ENCODE measurements at places on chromosomes 3 and 15.

DNA sequence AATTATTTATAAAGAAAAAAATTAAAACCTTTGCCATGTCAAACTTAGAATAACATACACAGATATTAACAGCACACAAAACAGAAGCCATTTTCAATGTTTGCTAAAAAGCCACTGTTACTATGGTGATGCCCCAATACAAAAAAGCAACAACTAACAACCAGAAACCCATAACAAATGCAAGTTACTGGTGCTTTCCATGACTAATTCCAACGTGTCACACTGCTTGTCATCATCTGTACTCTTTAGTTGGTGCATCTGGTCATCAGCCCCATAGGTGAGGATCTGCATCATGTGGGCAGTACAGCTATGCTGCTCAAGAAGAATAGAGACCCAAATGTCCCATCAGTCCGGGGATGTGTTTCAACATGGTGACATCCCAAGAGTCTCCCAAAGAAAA lies 52.8 kb downstream of the ATP8B4 start:
- no peak for DNase-seq

- DNase-seq: no peak
Observed at GRCh38 chr15:73560501-73561117, 72.6 kb downstream of the NPTN start.

GRCh38 chr3:153484842-153485241 lies 322.8 kb downstream of the RAP2B start:
- DNase-seq: no peak

DNA sequence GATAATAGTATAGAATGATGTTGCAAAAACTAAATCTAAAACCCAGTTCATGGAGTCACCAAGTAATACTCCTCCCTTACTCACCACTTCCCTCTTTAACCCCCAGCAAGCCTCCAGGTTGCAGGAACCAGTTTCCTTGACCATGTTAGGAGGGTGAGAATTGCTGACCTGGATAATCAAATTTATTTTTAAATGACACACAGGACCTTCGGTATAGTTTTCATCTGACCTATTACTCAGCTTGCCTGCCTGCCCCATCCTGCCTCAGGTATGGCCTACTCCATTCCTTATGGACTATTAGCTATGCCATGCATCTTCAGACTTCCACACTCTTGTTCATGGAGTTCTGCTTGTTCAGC lies 883 bp downstream of the RTP4 start:
- no peak for DNase-seq

DNA sequence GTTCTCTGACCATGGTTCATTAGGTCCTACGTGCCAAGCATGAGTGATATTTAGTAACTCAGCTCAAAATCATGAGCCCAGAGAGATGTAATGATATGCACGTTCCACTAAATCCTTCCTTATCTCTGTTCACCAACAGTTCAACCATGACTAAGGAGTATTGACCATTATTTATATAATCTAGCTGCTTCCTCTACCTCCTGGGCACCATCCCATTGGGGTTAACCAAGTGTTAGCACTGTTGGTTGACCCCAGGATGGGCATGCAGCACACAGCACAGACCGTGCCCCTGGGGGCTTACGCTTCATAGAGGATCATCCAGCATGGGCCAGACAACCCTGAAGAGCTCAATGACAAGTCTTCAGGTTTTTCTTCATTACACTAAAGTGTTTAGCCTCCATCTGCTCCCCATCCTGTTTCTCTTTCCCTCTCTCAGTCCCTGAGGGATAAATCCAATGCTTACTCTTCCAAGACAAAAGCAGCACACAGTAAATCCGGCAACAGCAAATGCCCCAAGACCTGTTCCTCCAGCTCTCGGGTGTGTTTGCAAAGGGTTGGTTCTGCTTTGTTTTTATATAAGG lies 10.4 kb downstream of the FAM174B start:
- DNase-seq: no peak

DNA sequence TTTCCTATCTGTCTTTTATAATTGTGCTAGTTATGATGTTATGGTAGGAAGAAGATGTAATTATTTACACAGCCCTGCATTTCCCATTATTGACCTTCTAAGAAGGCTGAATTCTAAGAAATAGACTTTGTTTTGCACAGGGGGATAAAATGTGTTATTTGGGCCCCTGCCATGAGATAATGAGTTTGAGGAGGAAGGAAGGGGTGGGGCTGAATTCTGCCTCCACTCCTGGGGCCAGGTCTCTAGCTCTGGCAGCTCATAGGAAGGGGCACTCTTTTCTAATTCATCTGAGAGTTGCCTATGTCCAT lies 69.2 kb upstream of the GOLGA8B start:
- DNase-seq: no peak

DNA sequence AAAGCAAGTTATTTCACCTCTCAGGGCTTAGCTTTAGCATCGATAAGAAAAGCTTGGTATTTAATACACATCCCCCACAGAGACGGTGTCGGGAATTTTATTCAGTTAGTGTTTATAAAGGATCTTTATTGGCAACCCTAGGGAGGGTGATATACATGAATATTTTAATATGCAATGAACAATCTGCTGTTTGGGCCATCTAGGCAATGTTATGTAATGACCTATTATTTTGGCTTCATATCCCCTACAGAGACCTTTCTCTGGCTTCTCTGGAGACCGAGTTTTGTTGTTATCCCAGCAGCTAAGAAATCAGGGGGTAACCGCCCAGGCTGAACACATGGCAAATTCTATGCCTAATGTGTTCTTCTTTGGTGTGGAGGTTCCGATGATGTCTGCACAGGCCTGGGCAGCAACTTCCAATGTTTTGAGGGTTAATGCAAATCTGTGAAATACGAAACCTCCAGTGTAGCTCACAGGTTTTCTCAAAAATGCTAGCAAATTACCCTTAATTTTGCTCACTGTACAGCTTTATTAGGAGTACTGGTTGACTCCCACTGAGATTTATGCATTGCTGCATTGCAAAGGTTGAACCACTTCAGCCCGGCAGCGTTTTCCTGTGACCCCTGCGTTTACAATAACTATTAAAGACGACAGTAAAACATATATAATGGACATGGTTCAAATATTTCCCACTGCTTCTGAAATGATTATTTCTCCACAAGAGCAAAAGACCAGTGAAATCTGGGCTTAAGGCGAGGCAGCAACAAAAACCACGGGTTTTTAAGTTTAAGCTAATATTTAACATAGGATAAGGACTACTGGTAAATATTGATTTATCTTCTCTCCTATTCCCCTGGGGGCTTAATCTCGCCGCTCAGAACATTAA lies 298.3 kb upstream of the NR2E3 start:
- no peak for DNase-seq

DNA sequence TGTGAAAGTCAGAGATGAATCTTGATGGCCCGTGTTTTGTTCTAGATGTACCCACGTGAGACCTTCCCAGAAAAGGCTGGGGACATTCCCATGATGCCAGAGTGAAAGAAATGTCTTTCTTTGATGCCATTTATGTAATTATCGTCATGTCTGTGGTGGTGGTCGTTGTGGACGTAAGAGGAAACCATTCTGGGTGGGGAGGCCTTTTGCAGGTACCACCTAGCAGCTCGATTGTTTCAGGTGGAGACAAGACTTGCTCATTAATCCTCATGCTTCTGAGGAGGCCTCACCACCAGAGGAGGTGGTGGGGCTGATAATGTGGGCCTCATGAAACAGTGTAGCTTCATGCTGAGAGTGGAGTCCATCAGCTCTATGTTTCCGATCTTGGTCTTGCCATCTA lies 58.1 kb upstream of the USP3 start:
- no peak for DNase-seq

DNA sequence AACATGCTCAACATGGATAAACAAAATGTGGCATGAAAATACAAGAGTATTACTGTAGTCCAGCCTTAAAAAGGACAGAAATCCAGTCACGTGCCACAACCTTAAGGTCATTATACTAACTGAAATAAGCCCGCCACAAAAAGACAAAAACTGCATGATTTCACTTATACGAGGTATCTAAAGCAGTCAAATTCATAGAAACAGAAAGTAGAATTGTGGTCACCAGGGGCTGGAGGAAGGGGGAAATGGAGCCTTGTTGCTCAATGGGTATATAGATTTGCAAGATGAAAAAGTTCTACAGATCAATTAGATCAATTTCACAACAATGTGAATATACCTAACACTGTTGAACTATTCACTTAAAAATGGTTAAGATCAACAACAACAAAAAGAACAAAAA lies 7.4 kb downstream of the GLB1 start:
- DNase-seq: no peak

DNA sequence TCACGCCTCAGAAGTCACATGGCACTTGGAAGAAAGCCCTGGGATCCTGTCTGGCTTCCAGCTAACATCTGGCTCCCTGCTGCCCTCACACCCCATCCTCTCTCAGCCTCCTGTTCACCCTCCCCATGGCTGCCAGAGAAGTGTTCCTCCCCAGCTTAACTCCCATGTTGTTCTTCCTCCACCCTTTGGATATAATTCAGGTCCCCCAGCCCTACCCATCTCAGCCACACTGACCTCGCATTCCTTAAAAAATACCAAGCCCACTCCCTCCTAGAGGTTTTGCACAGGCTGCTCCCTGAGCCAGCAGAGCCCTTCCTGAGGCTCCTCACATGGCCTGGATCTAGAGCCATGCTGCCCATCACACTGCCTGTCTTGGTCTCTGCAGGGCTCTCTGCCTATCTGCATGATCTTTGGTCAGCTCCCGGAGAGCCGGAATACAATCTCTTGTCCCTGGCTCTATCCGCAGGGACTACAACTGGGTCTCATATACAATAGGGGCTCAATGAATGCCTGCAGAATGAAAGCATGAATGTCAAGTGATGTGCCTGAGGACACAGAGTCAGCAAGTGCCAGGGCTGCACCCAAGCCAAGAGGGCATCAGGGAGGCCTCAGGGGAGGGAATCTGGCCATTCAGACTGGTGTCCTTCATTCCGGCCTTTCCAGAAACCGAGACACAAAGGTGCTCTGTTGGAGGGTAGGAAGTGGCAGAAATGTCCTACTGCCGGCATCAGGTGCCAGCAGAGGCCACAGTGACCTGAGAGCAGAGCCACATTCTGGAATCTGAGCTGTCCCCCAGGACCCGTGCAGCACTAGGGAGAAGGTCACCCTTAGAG lies 3.8 kb upstream of the TKT start:
- DNase-seq: no peak

DNA sequence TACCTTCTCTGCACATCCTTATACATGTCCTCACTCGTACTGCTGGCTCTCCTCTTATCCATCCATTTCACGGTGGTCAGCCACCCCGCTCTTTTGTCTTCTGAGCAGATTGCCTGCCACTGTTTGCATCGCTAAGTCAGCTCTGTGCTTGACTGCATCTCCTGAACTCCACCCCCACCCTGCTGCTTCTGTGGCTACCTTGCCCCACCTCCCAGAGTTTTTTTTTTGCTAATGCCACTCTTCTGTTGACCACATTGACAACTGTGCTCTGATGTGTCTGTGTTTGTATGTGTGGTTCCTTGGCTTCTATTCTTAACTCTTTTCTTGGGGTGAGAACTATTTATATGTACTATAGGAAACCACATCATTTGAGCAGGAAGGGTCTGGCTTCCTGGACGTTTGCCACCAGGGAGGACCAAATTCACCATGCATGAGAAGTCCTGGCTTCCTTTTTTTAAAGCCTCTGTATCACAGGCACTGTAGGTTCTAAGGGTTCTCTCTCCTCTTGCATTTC lies 12.8 kb upstream of the MTMR10 start:
- no peak for DNase-seq

DNA sequence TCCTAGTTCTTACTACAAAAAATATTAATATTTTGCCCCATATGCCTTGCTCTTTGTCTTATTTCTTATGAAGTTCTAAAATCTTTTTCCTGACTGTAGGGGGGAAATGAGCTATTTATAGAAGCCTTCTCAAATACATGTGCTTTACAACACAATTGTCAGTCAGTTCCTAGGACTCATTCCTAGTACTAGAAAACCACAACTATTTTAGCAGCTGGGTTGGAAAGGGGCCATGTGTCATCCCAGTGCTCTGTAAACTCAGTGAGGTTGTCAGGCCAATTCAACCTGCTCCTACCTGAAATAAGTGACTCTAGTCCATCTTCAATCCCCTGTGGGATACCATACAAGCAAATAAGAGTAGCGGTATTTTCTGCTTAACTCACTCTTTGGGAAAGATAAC lies 153.8 kb downstream of the ULK4 start:
- no peak for DNase-seq

DNA sequence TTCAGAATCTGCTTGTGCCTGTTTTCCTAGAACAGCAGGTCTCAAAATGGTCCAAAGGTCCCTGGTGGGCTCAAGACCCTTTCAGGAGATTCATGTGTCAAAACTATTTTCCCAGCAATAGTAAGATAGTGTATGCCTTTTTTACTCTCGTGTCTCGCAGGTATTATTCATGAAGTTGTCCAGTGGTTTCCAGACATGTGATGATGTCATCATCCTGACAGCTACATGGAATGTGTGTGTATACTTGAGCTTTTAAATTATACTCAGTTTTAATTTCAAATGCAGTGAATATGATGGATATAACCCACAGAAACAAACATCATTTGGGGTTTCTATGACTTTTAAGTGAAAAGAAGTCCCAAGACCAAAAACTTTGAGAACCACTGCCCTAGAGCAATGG lies 288.6 kb downstream of the NTRK3 start:
- no peak for DNase-seq

DNA sequence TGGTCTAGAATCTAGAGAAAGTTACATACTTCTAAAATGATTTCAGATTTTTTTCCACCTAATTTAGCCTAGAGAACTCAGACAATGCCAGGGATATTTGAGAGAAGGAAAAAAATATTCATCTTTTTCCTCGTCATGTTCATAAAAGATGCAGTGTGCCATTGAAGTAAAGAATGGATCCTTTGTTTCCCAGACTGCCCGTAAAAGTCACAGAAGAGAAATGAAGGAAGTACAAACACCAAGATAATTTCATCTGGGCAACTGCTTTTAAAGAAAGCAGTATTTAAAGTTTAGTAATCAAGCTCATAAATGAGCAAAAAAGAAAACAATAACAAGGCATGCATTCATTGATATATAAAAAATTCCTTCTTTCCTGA lies 47.2 kb downstream of the TTC23 start:
- DNase-seq: no peak

- no peak for DNase-seq
Observed at GRCh38 chr15:77759896-77760592, 127.3 kb upstream of the LINGO1 start.

DNA sequence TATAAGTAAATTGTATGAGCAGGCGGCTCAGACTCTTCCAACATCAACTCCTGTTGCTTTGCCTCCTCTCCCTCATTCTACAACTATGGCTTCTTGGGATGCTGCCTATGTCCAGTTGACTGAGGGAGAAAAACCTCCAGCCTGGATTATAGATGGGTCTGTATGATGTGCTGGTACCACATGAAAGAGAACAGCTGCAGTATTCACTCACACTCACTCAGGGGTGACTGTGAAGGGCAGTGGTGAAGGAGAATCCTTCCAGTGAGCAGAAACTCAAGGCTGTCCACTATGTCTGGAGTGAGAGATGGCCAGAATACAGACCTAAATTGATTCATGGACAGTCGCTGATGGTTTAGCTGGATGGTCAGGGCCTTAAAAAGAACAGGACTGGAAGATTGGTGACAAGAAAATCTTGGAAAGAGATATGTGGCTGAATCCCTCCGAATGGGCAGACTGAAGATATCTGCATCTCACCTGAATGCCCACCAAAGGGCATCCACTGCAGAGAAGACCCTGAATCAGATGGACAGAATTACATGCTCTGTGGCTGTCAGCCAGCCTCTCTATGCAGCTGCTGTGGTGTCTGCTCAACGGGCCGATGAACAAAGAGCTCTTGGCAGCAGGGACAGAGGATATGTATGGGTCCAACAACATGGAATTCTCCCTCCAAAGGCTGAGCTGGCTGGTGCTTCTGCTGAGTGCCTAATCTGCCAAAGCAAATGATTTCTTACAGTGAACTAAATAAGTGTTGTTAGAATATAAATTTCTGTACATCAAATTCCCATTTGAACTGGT lies 1.9 kb upstream of the BCL2L10 start:
- DNase-seq: no peak
